ENCODE measurements at places on chromosomes 2 and 18.

GRCh38 chr18:10051877-10052631 lies 138.2 kb downstream of the VAPA start:
- no peak for DNase-seq

DNA sequence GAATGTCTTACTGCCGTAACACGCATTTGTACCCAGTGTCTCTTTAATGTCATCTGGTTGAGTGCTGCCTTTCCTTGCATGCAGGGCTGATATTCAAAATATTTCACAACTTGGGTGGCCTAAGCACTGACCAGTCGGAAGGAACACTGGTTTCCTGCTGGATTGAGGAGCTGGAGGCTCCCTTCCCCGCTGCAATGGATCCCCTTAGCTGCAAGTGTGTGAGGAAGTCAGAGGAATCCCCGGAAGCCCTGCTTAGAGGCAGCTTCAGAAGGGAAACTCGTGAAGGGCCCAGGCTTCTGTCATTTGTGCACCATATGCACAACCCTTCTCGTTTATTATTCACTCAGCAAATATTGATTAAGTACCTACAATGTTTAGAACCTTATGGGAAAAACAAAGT lies 33.2 kb upstream of the SP3 start:
- no peak for DNase-seq

GRCh38 chr2:231810905-231811304 lies 24.7 kb downstream of the COPS7B start:
- DNase-seq: no peak

DNA sequence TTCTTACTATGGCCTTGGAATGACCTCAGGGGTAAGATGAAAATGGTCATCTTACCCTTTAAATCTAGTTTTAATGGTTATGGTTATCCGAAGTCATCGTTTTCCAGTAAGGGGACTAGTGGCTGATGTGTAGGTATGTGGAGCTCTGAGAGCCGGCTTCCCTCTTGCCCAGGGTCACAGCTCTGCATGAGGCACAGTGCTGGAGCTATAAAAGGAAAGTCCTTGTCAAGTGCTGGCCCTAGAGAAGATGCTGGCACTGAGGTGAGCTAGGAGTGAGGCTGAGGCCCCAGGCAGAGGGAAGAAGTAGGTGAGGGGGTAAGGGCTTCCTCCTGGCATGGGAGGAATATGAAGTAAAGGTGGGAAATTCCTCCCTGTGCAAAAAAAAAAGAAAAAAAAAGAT lies 35.0 kb downstream of the SMARCAL1 start:
- DNase-seq: no peak

GRCh38 chr2:33518200-33518599 lies 41.8 kb downstream of the RASGRP3 start:
- DNase-seq: no peak

- DNase-seq: no peak
These were observed 247.7 kb downstream of the GLI2 start for GRCh38 chr2:120983344-120983743.

Measured in activated CD8-positive, alpha-beta memory T cell treated with anti-CD3 and anti-CD28 coated beads for 1 hour (primary cell).